ENCODE measurements at places on chromosomes 6 and 20.

GRCh38 chr6:53326372-53327016 lies 22.3 kb downstream of the ELOVL5 start:
- DNase-seq: no peak

DNA sequence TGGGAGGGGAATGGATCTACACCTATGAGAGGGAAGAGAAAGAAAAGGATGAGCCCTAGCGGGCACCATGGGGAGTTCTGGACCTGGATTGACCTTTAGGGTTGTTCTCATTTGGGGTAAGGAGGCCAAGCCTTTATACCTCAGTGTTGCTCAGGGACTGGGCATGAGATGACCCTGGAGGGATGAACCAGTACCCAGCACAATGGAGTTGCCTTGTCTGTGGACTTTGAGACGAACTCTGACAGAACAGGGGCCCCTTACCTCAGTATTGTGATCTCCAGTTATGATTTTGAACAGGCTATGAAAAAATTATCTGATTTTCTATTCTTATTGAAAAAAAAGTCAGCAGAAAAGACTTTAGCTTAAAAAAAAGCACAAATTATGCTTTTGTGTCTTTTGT lies 88.6 kb downstream of the FOXA2 start:
- DNase-seq: no peak

DNA sequence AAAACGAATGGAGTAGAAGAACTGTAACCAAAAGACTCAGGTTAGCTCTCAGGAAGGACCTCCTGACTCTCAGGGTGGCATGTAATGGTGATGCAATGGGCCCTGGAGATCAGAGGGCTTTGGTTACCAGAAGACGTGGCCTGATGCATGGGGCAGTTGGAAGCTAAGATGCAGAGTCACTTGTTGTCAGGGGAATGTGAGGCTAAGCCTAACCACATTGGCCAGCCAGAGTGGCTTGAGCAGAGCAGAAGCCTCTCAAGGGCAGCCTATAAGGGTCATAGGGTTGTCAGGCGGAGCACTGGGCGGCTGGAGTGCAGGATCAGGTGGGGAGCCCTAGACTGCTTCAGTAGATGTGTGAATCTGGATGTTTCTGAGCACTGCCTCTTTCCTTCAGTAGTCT lies 5.9 kb downstream of the CNBD2 start:
- no peak for DNase-seq

DNA sequence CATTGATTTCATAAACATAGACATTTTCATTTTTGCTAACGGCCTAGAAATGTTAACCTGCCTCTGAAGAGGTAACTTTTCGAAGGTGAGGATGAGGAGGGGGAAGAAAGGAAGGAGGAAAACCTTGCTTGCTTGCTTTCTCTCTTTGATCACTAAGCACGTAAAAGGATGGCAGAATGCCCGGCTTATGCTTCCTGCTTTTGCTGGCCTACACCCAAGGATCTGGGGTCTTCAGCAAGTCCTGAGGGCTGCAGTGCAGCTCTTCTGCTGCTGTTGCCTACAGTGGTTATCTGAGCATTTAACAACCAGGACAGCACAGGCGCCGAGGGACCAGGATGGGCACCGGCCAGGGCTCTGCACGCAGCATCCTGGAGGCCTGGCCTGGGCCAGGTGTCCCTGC lies 150.8 kb upstream of the TAB2 start:
- DNase-seq: no peak

DNA sequence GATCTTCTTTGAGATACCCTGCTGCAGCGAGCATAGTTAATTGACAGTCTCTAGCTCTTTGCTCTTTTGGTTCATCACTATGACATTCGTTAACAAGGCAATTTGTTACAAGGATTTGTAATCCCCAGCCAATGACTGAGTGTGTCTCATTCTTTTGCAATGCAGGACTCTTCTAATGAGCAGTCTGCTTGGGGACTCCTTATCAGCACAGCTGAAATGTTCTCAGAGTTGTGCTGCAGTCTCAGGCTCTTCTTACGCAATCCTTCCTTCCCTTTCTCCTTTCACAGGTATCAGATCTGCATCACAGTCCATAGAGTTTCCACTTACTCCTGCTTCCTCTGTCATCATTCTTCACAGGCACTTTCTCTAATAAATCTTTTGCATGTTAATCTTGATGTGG lies 161.2 kb upstream of the OGFRL1 start:
- no peak for DNase-seq

- DNase-seq: no peak
Measured at GRCh38 chr20:2756056-2756611, 44.3 kb downstream of the CPXM1 start.

DNA sequence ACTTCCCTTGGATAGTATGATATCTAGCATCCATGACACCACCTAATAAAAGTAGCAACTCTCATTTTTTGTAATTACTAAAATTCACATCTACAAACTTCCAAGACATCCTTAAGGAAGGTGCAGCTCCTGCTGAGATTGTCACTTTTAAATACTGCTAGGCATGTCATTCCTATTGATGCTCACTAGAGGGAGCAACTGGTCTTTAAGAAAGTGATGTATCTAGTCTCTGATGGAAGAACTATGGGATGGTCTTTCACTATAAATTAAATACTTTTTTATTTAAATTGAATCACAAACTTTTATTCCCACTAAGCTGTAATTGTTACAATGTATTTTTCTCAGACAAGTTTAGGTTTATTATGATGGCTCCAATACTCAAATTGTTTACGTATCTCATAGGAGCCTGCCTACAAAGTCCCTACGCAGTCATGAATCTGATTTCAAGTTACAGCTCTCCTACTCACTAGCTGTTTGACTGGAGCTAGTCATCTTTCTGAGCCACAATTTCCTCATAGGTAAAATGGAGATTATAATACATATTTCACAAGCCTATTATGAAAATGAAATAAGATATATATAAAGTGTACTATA lies 8.1 kb upstream of the TSPYL1 start:
- DNase-seq: no peak

- DNase-seq: no peak
Measured at GRCh38 chr20:58459058-58459750, 56.0 kb downstream of the APCDD1L start.

DNA sequence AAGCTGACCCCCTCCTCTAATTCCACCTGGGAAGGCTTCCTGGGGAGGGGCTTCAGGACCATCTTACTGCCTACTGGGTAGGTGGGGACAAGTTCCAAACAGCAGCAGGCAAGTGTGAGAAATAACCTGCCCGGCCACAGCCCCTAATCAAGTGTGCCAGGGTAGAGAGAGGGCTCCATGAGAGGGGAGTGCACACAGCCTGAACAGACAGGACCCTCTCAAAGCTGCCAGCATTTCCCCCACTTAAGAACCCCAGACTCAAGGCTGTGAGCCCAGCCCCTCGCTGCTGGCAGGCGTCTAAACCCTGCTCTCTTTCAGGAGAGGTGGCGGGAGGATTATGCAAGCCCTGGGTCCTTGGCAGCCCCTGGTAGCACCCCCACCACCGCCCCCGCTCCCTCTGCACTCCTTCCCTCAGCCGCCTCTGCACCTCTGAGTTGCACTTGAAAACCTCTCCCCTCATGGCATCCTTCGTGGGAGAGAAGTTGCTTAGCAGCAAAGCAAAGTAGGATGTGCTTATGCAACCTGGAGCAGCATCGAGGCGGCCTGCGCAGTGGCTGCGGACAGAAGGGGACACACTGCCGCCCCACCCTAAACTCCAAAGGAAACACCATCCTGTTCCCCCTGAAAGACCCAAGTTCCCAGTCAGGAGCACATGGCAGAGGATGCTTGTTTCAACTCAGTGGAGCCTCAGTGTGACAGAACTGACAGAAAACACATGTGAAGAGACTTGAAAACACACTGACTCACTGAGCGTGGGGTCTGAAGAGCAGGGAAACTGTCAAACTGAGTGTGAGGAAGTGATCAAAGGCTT lies 10.5 kb downstream of the DDRGK1 start:
- DNase-seq: no peak

GRCh38 chr6:52552278-52552643 lies 24.6 kb downstream of the TRAM2 start:
- DNase-seq: no peak

- DNase-seq: no peak
Measured at GRCh38 chr20:49644980-49645565, 68.6 kb downstream of the B4GALT5 start.

- no peak for DNase-seq
Measured at GRCh38 chr6:163383912-163384311, 30.6 kb upstream of the QKI start.

GRCh38 chr20:38369389-38369788 lies 23.1 kb downstream of the LBP start:
- DNase-seq: no peak

- DNase-seq: no peak
Measured at GRCh38 chr6:27601668-27602254, 128.9 kb upstream of the ZNF184 start.

DNA sequence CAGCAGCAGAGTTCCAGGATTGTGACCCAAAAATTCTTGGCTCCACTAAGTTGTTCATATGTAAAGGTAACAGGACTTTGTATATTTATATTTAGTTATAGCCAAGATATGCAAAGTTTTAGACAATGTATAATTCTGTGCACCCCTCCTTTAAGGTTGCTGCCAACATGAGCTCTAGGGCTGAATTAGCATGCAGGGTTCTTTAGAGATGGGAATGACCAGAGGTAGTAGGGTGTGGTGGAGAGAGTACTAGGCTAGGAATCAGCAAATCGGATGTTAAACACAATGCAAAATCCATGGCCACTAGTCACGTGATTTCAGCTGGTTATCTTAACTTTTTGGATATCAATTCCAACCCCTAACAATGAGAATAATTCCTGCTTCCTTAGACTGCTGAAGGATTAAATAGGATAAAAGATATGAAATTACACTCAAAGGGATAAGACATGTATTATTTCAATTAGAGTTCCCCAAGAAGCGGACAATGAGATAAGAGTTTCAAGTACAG lies 260.3 kb upstream of the RNF24 start:
- DNase-seq: no peak

- no peak for DNase-seq
Measured at GRCh38 chr20:46056027-46056833, 27.2 kb downstream of the SLC12A5 start.

DNA sequence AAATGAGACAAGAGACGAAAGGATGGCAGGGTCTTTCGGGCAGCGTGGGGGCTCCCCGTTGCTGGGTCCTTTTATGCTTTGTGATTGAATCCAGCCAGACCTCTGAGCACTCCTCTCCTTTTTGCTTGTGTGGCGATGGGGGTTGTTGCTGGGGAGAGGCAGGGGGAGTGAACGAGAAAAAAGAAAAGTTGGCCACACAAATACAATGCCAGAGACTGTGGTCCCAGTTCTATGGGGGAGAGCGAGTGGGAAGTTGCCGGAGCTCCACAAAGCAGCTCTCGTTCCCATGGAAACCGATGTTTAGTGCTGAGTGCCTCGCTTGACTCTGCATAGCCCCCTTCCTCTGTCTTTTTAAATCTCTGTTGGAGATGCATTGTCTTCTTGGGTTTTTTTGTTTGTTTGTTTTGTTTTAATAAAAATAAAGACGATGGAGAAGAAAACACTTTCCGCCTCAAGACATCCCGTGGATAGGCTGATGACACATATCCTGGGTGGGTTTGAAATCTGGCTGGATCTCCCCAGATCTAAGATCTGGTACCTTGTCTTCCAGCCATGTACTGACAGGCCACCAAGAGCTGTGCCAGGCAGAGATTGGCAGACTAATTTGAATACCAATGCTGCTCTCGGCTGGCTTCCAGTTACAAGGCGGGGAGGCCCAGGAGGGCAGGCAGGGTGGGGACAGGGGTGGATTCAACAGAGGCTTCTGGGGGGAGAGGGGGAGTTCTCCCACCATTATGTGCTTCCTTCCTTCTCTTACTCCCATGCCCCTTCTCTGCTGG lies 529.3 kb downstream of the QKI start:
- no peak for DNase-seq

GRCh38 chr6:139820210-139820609 lies 445.8 kb upstream of the CITED2 start:
- DNase-seq: no peak

- DNase-seq: no peak
Measured at GRCh38 chr6:10276106-10276505, 138.8 kb downstream of the TFAP2A start.

DNA sequence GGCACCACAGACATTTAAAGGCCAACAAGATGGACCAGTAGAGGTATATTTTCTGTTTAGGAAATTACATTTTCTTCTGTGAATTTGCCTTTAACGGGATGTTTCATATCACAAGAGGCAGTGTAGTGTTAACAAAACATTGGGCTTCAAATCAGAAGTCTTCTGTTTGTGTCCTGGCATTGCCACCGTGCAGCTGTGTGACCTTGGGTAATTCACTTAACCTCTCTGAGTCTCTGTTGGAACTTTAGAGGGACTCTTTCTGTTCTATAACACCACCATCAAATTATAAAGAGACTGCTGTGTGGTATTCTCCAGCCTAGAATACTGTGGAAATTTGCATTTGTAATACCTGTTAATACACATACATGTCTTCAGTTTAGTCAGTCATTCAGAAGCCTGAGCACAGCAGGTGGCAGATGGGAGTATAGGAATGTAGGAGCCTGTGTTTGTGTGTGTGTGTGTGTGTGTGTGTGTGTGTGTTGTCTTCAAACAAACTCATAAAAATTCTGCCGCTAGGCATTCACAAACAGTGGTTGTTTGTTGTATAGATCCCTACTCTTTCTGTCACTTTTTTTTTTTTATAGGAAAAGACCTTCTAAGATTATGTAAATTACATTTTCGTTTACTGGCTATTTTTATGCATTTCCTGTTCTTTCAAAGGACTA lies 22.6 kb downstream of the UST start:
- no peak for DNase-seq

DNA sequence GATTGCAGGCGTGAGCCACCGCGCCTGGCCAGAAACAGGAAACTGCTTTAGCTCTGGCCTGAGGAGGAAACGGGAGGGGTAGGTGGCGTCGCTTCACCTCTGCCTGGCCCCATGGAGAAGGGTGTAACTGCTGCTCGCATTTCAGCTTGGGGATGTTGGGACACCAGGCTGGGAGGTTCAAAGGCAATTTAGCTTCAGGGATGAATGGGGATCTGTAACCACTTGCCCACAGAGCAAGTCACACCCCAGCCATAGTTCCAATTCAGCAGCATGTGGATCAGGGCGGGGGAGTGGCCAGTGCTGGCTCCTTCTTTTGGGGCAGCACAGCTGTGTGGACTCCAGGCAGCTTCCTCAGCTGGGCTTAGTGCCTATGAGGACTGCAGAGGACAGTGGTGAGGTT lies 34.8 kb upstream of the NUP153 start:
- DNase-seq: no peak

GRCh38 chr20:33127422-33128097 lies 40.4 kb upstream of the BPIFA2 start:
- no peak for DNase-seq

- DNase-seq: no peak
Measured at GRCh38 chr6:144528743-144529425, 243.7 kb downstream of the UTRN start.

- no peak for DNase-seq
Measured at GRCh38 chr6:125224231-125224861, 70.8 kb downstream of the TPD52L1 start.
